ENCODE measurements at places on chromosomes 11 and 22.

GRCh38 chr22:25369041-25369440 lies 149.6 kb downstream of the CRYBB2 start:
- DNase-seq, result no peak

GRCh38 chr11:16786131-16786530 lies 47.7 kb downstream of the C11orf58 start:
- no peak for DNase-seq

DNA sequence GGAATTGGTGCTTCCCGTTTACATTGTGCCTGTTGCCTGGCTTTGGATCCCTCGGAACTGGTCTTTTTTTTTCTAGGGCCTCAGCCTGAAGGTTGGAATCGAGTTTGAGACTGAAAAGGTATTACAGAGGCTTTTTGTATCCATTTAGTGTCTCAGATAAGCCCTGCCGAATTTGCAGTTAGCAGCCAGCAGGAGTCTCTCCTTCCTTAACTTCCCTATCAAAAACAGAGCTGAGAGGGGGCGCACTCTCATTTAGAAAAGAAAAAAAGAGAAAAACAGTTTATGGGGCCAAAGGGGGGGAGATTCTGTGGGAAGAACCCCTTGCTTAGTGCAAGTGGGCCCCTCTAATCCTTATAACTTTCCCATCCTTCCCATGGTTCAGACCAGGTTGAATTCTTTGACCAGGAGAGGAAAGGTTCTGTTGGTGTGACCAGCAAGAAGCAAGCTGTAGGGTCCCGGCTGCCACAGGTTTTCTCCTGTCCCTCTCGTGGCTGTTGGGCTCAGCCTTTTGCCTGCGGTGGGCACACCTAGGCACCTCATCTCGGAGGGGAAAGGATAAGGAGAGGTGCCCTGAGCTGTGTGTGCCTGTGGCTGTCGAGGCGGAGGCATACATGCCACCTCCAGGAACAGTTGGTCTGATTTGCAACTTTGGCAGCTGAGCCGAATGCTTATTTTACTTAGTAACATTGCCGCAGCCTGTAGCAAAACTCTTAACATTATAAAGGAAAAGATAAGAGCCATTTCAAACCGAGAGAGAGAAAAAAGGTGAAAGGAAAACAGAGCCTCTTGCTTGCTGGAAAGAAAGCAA lies 565.0 kb upstream of the CNTN5 start:
- DNase-seq, result no peak

GRCh38 chr11:84819537-84819936 lies 807.6 kb downstream of the DLG2 start:
- no peak for DNase-seq

DNA sequence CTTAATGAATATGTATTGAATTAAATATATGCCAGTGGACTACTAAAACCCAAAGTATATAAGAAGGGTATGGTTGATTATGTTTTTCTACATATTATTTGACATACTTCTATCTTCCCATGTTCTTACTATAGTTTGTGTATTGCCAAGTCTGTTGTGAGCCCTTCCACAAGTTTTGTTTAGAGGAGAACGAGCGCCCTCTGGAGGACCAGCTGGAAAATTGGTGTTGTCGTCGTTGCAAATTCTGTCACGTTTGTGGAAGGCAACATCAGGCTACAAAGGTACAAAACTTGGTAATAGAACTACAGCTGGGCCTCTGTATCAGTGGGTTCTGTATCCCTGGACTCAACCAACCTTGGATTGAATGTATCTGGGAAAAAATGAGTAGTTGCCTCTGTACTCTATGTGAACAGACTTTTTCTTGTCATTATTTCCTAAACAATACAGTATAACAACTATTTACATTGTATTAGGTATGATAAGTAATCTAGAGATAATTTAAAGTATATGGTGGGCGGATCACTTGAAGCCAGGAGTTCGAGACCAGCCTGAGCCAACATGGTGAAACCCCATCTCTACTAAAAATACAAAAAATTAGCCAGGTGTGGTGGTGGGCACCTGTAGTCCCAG lies 38.7 kb upstream of the TTC36 start:
- peak; percentile 58 for DNase-seq

GRCh38 chr11:92533657-92534335 lies 309.2 kb downstream of the FAT3 start:
- no peak for DNase-seq

GRCh38 chr22:42958937-42959336 lies 56.0 kb downstream of the PACSIN2 start:
- DNase-seq, result no peak

DNA sequence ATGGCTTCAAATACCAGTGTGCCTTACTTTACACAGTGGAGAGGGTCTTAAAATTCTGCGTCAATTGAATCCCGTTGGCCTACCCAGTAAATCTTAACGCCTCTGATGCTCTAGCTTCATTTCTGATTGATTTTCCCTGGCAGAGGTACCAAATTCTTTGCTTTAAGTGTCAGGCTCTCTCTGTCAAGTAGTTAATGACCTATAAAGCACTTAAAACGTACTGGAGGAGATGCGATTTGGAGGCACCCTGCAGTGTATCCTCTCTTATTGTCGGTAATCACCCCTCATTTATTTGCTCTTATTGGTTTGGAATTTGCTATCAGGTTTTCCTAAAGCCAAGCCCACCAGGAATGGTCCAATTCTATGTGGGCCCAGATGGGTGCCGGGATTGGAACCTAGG lies 59.2 kb downstream of the NFAM1 start:
- no peak for DNase-seq

- no peak for DNase-seq
These were observed 303.1 kb upstream of the MPPED2 start for GRCh38 chr11:30889143-30889794.

DNA sequence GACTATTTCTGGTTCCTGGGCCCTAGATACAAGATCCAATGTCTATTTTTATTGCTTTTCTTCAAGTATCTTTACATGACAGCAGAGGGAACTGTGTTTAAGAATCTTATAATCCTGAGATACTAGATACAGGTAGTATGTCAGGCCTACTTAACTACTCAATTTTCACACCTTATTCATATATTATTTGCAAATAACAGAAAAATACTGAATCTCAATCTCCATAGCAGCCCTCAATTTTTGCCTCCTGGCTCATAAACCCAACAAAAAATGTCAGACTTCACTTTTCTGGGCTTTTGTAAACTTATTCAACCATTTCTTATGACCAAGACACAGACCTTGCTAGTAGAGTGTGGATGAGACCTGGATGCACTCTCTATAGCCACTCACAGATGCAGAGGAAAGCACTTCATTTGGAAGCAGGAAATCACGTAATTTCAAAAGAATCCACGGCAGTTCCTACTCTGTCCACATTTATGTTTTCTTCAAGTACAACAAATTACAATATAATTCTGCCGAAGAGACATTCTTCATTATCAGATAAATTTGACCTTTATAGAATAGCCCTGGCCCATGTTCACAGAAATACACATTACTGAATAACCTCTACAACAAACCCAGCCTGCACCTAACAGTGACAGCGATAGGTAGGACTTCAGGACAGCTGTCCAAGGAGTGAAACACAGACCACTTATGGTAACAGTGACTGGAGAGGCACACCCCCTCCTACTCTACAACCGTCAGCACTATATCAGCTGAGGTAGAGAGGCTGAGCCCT lies 62.0 kb upstream of the YPEL1 start:
- no peak for DNase-seq

GRCh38 chr22:38207898-38208432 lies 6.2 kb downstream of the MAFF start:
- DNase-seq, result no peak

- no peak for DNase-seq
These were observed 22.5 kb downstream of the LRP4 start for GRCh38 chr11:46895821-46896220.

- DNase-seq, result no peak
These were observed 1.8 kb upstream of the WBP2NL start for GRCh38 chr22:41996826-41997225.
